ENCODE measurements at places on chromosomes 3 and 15.
A peak's percentile ranks its signal among the peaks of the same experiment; 100 is the strongest.

- H3K4me1 ChIP-seq, result peaks cover 16% of the 10 kb centered on the region
- H3K36me3 ChIP-seq, result peaks cover 14% of the 10 kb centered on the region
- H3K27me3 ChIP-seq, result no peaks in the 10 kb centered on the region
- no peak overlapping the region for H3K4me3 ChIP-seq
- no peak overlapping the region for H3K27ac ChIP-seq
Measured at GRCh38 chr3:112346491-112347122, 13.7 kb downstream of the CD200 start.

DNA sequence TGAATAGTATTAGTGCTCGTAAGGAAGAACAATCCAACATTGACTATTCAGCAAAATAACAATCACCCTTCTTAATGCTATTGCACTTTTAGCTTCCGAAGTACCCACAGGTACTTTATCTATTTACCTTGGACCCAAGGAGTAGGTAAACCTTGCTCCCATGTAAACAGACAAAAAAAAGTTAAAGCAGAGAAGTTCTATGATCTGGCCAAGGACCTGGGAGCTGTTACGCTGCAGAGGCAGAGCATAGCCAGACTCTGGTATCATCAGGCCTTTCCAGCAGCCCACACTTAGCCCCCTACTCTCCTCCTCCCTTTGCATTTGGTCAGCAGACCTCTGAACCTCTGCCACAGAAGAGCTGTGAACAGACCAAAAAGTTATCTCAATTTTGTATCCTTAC lies 130.3 kb upstream of the TPM1 start:
- DNase-seq, result no peak
- peaks cover 12% of the 10 kb centered on the region for H3K4me1 ChIP-seq
- no peaks in the 10 kb centered on the region for H3K36me3 ChIP-seq
- H3K27ac ChIP-seq, result no peak overlapping the region
- H3K4me3 ChIP-seq, result no peak overlapping the region
- no peaks in the 10 kb centered on the region for H3K27me3 ChIP-seq

- peaks cover 48% of the 10 kb centered on the region for H3K36me3 ChIP-seq
- H3K27ac ChIP-seq, result no peak overlapping the region
- H3K4me3 ChIP-seq, result no peak overlapping the region
- H3K27me3 ChIP-seq, result no peaks in the 10 kb centered on the region
- DNase-seq, result no peak
- H3K4me1 ChIP-seq, result peaks cover 2% of the 10 kb centered on the region
Measured at GRCh38 chr3:119492128-119492527, 6.2 kb upstream of the TIMMDC1 start.

GRCh38 chr3:53973905-53974304 lies 82.2 kb upstream of the SELENOK start:
- no peaks in the 10 kb centered on the region for H3K36me3 ChIP-seq
- no peak for DNase-seq
- no peak overlapping the region for H3K4me3 ChIP-seq

- H3K27ac ChIP-seq, result no peak overlapping the region
- no peak overlapping the region for H3K4me3 ChIP-seq
- no peak for DNase-seq
- no peaks in the 10 kb centered on the region for H3K36me3 ChIP-seq
- no peaks in the 10 kb centered on the region for H3K27me3 ChIP-seq
Measured at GRCh38 chr3:187296911-187297310, 5.4 kb upstream of the MASP1 start.

GRCh38 chr3:126777366-126777765 lies 73.3 kb downstream of the CHCHD6 start:
- peaks cover 30% of the 10 kb centered on the region for H3K4me1 ChIP-seq
- H3K36me3 ChIP-seq, result no peaks in the 10 kb centered on the region
- no peak for DNase-seq
- H3K27ac ChIP-seq, result no peak overlapping the region

GRCh38 chr3:188827576-188827975 lies 344.2 kb upstream of the TPRG1 start:
- no peaks in the 10 kb centered on the region for H3K27me3 ChIP-seq
- no peaks in the 10 kb centered on the region for H3K36me3 ChIP-seq
- no peak overlapping the region for H3K4me3 ChIP-seq
- no peak overlapping the region for H3K27ac ChIP-seq

- DNase-seq, result no peak
- no peak overlapping the region for H3K4me3 ChIP-seq
- H3K4me1 ChIP-seq, result peaks cover 40% of the 10 kb centered on the region
- H3K36me3 ChIP-seq, result peaks cover 13% of the 10 kb centered on the region
- H3K27ac ChIP-seq, result no peak overlapping the region
Measured at GRCh38 chr3:33091746-33092145, 5.2 kb downstream of the GLB1 start.

- H3K4me3 ChIP-seq, result no peak overlapping the region
- H3K4me1 ChIP-seq, result no peaks in the 10 kb centered on the region
- DNase-seq, result no peak
- H3K27me3 ChIP-seq, result no peaks in the 10 kb centered on the region
- H3K27ac ChIP-seq, result no peak overlapping the region
Measured at GRCh38 chr15:26926081-26926480, 44.9 kb upstream of the GABRG3 start.

- H3K4me1 ChIP-seq, result peaks cover 52% of the 10 kb centered on the region
- no peak overlapping the region for H3K27ac ChIP-seq
- no peak overlapping the region for H3K4me3 ChIP-seq
- DNase-seq, result no peak
- no peaks in the 10 kb centered on the region for H3K36me3 ChIP-seq
Measured at GRCh38 chr3:126291537-126291936, 65.7 kb downstream of the KLF15 start.

DNA sequence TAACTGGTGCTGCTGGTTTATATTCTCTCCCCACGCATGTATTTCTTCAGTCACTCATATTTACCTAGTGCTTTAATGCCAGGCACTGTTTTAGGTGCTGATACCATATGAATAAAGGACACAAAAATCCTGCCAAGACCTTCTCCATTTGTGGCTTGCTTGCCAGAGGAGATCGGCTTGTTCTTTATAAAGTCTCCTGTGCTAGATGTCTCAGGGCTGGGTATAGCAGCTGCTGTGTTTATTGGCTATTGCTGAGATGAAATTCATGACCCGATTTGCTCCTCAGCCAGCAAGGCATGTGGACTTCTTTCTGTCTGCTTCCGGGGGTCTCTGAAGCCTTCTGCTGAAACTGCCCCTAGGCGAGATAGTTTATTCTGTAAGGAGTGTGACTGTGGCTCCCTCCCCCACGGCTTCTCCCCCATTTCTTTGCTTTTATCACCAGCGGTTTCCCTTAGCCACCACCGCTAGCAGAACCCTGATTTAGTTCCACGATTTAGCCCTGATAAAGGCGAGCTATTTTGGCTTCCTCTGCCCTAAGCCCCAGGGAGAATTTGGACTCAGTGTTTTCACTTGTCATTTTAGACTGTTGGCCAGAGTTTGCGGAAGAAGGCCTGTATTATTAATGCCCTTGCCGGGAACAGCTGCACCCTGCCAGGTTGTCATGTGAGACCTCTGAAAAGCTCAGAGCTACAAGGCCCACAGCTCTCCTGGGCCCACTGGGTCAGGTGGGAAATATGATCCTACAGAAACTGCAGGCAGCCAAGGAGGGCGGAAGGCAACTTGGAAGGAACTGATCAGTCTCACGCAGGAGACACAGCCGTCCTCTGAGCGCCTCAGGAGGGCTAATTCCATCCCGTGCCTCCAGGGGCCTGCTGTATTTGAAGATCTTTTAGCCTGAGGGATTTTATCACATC lies 46.8 kb downstream of the ST6GAL1 start:
- no peaks in the 10 kb centered on the region for H3K27me3 ChIP-seq
- peaks cover 91% of the 10 kb centered on the region for H3K4me1 ChIP-seq
- H3K27ac ChIP-seq, result peak overlapping the region; percentile 97

DNA sequence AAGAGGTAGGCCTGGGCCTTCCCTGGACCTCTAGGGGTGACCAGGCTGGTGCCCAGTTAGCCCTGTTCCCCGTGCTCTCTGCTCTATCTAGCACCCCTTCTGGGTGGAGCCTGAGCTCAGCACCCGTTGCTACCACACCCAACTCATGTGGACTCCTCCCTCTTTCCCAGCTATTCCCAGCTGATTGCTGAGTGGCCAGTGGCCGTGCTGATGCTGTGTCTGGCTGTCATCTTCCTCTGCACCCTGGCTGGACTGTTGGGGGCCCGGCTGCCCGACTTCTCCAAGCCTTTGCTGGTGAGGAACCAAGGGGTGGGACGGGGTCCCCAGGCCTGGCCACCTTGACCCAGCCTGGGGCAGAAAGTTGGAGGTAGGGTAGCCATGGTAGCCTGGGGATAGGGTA lies 6.2 kb downstream of the DISP2 start:
- no peaks in the 10 kb centered on the region for H3K36me3 ChIP-seq
- H3K27ac ChIP-seq, result no peak overlapping the region

- DNase-seq, result no peak
- no peak overlapping the region for H3K27ac ChIP-seq
- H3K36me3 ChIP-seq, result peaks cover 5% of the 10 kb centered on the region
- H3K4me3 ChIP-seq, result no peak overlapping the region
- H3K27me3 ChIP-seq, result no peaks in the 10 kb centered on the region
Measured at GRCh38 chr3:49181351-49181750, 10.0 kb downstream of the KLHDC8B start.
